ENCODE measurements at places on chromosomes 5 and 9.

DNA sequence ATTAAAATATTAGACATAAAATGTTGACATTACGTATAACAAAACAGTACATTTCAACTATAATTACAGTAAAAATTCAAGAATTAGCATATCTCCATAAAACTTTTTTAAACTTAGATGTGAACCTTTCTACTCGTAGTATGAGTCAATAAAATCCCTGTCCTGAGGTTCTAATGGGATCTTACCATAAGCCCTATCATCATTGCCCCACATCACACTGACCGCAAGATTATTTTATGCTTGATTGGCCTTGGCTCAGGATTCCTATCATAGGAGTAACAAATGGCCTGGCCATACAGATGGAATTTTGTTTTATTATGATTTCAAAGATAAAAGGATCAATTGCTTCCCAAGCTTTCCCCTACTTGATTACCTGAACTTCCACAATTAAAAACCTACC, 238.3 kb downstream of the MEF2C start:
- no peak for DNase-seq

DNA sequence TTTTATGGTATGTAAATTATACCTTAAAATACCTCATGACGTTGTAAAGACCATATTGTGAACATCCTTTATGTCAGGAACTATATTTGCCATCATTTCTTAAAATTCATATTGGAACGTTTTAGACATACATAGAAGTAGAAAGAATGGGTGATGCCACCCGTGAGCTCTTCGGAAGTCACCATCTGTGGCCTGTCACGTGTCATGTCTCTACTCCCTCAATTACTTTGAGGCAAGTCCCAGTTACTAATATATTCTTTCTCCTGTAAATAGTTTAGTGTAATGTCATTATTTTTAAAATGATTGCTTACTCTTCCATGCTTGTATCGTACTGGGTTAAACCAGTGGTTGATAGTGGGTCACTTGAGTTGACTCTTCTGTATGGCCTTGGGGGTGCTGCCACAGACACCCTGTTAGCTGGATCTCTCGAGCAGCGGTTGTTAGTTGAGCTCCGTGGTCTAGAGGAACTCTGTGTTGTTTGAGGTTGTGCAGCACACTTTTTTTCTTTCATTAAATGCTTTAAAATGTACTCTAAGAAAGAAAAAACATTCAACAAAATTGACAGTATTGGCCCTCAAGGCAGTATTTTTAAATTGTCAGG, 66.2 kb downstream of the TRIO start:
- no peak for DNase-seq

DNA sequence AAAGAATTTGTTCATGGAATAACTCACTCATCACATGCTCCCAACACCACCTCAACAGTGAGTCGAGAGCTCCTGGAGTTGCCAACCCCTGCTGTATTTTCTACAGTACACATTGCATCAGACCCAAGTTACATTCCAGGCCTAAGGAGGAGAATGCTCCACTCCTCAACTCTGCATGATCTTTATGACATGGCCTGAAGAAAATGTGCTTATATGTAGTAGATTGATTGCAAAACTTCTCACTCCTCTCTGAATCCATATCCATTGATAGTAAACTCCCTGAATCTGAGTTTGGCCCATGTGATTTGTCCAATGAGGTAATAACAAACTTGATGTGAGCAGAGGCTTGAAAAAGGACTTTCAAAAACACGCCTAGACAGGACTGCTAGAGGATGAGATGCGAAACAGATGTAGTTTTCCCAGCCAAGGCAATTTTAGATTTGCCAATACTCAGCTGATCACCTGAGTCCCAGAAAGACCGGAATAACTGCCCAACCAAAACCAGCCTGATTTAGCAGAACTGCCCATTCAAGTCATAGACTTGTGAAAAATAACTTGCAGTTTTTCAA, 29.0 kb upstream of the PAPPA start:
- DNase-seq, result no peak

- peak; percentile 37 for DNase-seq
Measured at GRCh38 chr9:77883846-77884771, 147.5 kb downstream of the GNAQ start.

GRCh38 chr5:42005561-42006153, 80.6 kb downstream of the FBXO4 start:
- DNase-seq, result peak; percentile 33

DNA sequence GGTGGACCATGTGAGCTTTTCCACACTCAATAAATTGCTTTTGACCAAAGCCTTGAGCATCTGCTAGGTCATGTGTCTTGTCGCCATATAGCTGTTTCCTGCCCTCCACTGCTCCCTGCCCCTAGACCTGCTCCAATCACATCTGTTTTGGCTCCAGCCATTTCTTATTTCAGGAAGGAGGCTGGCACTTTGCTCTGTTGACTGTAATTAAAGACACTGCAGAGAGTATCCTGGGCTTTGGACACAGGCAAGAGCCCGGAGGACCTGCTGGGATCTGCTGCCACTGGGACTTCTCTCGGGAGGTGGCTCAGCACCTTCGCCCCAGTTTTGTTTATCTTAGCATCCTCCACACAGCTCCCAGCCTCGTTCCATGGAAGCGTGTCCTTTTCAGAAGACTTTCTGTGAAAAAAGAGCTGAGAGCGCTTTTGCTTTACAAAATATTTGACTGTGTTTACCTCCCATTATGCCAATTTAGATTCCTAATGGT, 153.2 kb downstream of the MED10 start:
- DNase-seq, result no peak

- no peak for DNase-seq
Measured at GRCh38 chr5:139692148-139692547, 44.0 kb downstream of the CXXC5 start.

- DNase-seq, result no peak
Measured at GRCh38 chr5:132023258-132024116, 12.0 kb upstream of the ACSL6 start.

DNA sequence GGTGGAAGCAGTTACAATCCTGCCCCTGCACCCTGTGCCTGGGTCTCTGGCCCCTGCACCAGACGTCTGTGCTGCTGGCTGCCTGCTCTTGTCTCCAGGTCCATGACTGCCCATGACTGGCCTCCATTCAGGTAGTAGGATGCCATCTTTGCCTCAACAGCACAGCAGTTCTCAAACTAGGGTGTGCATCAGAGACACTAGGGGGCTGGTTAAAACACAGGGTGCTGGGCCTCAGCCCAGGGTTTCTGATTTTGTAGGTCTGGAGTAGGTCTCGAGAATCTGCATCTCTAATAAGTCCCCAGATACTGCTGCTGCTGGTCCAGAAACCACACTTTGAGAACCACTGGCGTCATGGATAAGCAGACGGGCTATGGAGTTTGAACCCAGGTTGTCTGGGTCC, 24.0 kb downstream of the COL15A1 start:
- no peak for DNase-seq

- no peak for DNase-seq
Measured at GRCh38 chr5:77356740-77357139, 135.4 kb downstream of the WDR41 start.

DNA sequence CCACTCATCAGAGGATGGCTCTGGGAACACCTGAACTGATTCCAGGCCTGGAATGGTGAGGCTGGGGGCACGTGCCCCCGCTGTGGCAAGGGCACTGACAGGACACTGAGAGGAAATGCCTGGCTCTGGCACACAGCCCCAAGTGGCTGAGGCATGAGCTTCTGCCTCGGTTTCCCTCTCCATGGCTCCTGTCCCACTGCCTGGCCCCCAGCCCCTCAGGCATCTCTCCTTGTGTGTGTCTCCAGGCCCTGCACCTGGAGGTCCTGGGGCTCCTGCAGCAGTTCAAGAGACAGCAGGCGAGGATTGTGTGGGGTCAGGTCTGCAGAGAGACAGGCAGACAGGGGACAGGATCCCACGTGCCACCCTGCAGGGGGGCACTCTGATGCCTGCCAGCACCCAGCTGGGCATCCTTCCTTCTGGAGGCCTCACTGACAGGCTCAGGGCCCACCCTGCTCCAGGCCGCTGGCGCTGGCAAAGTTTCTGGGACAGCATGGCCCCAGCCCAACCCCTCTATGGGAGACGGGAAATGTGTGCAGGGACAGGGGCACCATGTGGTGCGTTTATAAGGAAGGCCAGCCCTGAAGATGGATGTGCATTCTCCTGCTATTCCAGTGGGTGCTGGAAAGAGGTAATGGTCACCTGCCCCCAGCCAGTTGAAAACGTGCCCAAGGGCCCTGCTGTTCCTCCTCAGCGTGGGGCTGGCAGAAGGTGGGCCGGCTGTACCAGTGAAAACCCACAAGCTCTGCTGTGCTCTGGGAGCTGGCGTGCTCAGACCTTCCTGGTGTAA, 66.0 kb downstream of the RASGEF1C start:
- DNase-seq, result no peak

- no peak for DNase-seq
Measured at GRCh38 chr9:35695943-35696401, 6.2 kb upstream of the TPM2 start.

DNA sequence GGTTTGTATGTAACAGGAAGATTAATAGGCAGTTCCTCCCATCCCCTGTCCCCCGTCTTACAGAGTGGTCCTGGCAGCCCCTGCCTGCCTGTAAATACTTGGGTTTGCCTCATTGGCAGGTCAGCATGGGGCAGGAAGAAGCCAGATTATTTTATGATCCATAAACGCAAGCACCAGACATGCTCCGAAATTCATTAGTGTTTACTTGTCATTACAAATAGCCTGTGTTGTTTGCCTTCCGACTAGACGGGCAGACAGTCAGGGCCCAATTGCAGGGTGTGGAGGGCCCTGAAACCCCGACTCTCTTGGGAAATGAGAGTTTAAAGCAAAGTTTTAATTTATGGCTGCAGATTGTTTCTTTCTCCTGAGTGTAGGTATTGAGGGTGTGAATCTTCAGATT, 97.2 kb downstream of the RALGPS1 start:
- DNase-seq, result no peak

DNA sequence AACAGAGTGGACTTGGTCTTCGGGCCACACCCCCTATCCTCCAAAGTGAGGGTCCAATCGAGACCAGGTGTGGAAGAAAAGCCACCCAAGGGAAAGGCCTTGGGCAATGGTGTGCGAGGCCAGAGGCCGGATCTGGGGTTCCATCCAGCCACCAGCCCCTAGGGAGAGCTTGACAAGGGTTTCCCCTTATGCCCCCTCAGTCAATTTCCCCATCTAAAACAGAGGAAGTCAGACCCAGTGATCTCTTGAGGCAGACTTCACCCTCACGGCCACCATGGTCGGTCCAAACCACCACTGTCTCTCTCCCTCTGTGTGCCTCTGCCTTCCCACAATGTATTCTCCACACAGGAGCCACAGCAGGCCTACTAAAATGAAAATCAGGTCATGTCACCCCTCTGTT, 82.9 kb downstream of the C5orf15 start:
- no peak for DNase-seq

GRCh38 chr5:83554133-83554532, 82.6 kb downstream of the VCAN start:
- DNase-seq, result no peak

DNA sequence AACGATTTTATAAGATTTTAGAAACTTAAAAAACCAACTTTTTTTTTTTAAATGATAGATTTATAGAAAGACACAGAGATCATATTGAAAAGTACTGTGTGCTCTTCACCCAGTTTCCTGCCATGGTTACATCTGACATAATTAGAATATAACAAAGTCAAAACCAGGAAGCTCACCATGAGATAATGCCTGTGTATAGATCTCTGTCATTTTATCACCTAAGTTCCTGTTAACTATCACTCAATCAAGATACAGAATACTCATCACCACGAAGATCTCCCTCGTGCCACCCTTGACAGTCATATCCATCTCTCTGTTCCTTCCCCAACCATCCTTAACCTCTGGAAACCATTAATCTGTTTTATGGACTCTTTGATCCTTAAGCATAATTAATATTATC, 39.1 kb downstream of the POC5 start:
- DNase-seq, result no peak

DNA sequence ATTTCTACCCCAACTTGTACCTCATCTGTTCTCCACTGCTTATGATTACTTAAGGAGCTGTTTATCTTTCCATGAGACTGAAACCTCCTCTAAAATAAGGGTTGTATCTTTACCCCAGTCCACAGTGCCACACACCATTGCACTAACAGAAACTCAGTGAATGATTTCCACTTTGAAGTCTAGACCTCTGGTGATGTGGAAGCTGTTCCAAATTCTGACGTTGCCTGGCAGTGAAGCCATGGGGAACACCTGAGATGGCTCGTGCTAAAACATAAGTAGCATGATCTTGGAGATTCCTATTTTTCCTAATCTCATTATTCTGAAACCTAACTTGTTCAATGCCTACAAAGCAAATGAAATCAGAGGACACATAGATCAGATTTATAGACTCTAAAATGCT, 583.2 kb downstream of the EBF1 start:
- no peak for DNase-seq

DNA sequence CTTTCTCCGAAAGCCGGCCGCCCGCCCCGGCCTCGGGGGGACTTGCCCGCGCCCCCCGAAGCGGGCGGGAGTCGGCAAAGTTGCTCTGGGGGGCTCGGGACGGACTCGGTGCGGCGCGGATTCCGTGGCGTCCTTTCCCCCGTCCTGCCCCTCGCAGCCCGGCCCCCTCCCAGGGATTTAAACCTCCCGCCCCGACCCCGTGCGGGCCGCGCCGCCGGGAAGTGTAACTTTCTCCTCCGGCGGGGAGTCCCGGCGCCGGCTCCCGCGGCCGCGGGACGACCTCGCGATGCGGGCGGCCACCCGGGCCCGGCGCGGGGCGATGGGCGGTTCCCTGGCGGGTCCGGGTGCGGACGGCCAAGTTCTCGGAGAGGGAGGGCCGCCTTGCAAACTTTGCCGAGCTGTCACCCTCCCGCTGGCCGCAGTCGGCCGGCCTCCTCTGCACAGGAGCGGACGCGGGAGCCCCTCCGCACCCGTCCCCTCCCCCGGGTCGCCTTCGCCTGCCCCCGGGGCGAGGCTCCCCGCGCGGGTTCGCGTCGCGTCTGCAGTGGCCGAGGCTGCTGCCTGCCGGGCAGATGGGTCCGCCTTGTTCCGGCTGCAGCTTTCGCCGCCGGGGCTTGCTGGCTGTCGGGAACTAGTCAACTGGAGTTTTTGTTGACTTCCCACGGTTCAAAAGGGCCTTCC, 732 bp downstream of the PBX3 start:
- DNase-seq, result peak; percentile 67

- DNase-seq, result no peak
Measured at GRCh38 chr9:110170357-110171257, 37.4 kb downstream of the C9orf152 start.

GRCh38 chr5:152811988-152812387, 406.9 kb upstream of the NMUR2 start:
- DNase-seq, result peak; percentile 45

DNA sequence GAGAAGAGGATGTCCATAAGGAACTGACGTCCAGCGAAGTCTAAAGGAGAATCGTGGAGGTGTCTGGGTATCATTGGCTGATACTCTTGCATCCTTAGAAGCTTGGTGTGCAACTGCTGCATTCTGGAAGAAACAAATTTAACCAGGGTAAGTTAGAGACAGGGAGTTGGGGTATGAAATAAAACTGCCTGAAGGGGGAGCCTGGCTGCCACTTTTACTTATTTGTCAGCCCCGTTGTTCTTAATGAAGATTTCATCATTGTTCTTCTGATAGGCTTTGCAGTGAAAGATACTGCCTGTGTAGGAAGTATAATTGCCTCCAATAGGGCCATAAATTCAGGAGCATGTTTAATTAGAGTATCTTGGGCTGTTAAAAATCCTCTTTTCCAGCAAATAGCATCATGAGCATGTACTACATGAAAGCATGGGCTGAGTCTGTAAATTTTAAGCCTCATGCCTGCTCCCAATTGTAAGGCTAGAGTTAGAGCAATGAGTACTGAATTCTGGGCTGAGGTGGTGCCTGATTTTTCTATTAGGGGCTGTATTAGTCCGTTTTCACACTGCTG, 1264.5 kb upstream of the ACO1 start:
- DNase-seq, result peak; percentile 32

- DNase-seq, result no peak
Measured at GRCh38 chr9:127786773-127787104, 905 bp downstream of the CDK9 start.

GRCh38 chr9:21028466-21028865, 3.0 kb downstream of the HACD4 start:
- DNase-seq, result no peak
